NCI-H1417 (cell line): ENCODE measurements at places on chromosomes 2 and 18.

- peak; percentile 14 for DNase-seq
These were observed 487.8 kb downstream of the GALR1 start for GRCh38 chr18:77737405-77737804.

DNA sequence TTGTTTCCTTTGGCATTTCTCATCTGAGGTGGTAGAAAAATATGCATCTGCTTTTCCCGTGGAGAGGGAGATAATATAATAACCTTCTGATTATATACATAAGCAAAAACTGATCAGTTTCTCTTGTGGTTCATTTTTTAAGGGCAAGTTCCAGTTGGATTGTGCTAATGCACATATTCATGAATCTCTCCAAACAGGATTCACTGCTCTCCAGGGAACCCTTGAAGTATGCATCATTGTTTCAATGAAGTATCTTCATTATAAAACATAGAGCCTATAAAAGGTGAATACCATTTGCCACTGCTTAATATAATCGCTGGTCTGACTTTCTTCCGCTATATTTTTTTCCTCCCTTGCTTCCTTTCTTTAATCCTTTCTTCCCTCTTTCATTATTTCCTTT lies 384.7 kb downstream of the FIGN start:
- DNase-seq: peak; percentile 65

DNA sequence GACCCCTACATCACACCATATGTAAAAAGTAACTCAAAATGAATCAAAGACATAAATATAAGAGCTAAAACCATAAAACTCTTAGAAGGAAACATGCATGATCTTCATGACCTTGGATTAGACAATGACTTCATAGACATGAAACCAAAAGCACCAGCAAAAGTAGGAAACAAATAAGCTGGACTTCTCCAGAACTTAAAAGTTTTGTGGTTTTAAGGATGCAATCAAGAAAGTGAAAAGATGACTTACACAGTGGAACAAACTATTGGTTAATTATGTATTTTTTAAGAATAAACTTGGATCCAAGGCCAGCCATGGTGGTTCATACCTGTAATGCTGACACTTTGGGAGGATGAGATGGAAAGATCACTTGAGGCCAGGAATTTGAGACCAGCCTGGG lies 150.2 kb downstream of the GALNT1 start:
- DNase-seq: no peak

- DNase-seq: no peak
These were observed 2.2 kb upstream of the MTCL1 start for GRCh38 chr18:8703092-8703709.

DNA sequence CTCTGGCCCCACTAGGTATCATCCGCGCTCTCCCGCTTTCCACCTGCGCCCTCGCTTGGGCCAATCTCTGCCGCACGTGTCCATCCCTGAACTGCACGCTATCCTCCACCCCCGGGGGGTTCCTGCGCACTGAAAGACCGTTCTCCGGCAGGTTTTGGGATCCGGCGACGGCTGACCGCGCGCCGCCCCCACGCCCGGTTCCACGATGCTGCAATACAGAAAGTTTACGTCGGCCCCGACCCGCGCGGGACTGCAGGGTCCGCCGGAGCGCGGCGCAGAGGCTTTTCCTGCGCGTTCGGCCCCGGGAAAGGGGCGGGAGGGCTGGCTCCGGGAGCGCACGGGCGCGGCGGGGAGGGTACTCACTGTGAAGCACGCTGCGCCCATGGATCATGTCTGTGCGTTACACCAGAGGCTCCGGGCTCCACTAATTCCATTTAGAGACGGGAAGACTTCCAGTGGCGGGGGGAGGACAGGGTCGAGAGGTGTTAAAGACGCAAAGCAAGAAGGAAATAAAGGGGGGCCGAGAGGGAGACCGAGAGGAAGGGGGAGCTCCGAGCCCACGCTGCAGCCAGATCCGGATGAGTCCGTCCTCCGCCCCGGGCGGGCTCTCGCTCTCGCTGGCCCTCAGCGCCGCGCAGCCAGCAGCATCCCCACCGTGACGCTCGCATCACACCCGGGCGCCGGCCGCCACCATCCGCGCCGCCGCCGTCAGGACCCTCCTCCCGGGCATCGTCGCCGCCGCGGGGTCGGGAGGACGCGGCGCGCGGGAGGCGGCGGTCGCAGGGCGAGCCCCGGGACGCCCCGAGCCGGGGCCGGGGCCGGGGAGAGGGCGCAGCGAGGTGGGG lies 664 bp downstream of the NETO1 start:
- peak; percentile 88 for DNase-seq

GRCh38 chr18:29171892-29172755 lies 995.2 kb upstream of the CDH2 start:
- no peak for DNase-seq

DNA sequence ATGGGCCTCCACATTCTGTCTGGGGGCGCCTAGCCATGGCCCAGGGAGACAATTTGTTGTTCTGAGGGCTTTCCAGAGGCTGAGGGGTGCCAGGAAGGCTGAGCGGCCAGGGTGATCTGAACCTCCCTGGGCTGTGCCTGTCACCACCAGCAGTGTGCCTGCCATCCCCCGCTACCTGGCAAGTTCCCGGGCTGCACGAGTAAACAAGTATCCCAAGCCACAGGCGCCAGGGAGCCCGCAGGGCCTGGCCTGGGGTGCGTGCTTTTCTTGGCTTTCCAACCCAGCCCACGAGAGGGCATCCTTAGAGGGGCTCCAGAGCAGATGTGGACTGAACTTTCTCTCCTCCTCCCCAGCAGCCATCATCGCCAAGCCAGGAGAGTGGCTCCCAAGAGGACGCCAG lies 35.1 kb upstream of the B3GNT7 start:
- no peak for DNase-seq

DNA sequence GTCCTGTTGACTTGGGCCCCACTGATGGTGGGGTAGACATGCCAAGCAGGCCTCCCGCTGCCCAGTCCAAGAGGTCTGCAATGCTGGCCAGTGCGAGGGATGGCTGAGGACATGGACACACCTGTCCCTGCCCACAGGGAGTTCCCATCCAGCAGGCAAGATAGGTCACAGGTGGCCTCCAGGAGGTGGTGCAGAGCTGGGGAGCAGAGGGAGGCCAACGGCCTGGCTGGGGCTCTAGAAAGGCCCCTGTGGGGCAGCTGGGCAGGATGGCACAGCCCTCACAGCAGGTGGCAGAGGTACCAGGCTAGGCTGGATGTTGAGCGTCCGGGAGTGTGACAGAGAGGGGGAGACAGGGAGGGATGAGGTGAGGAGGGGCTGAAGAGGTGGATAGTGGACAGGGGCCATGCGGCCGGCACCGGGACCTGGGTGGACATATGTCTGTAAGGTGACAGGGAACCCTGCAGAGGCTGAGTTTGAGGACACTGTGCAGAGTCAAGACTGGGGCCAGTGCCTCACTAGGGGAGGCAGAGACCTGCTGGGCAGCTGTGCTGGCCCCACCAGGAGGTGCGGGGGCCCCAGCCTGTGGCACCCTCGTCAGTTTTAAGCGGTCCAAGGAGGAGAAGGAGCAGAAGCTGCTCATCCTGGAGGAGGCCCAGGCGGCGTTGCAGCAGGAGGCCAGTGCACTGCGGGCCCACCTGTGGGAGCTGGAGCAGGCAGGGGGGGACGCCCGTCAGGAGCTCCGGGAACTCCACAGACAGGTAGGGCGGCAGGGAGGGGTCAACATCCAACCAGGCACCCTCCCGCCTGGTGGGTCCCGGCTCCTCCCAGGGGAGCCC lies 34.3 kb upstream of the SNED1 start:
- no peak for DNase-seq

DNA sequence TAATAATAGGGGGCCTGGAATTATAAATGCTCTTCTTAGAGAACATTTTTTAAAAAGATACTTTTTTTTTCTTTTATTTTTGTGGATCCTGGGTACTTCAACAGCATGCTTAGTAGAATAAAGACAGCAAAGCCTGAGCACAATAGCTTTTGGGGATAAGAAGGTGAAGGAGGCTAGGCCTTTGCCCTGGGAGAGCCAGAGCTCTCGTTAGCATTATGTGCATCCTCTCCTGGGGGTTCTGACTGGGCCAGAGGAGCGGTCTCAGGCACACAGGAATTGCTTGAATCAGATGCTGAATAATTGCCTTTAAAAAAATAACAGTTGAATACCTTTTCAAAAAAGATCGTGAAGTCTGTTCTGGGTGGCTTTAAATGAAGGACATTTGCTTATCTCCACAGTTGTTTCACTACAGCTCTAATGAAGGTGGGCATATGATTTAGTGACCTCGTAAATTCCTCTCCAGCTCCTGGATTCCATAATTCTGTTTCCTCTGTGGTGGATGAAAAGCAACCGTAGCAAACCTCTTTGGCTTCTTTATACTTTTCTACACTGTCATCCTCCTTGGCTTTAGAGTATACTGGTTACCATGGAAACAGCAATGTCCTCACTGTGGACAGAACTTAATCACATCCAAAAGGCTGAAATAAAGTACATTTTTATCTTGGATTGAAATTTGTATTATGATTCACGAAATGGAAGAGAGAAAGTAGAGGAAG lies 133.8 kb downstream of the MAIP1 start:
- DNase-seq: no peak

- no peak for DNase-seq
These were observed 28.8 kb downstream of the SNORC start for GRCh38 chr2:232898592-232899543.

GRCh38 chr2:182826064-182826463 lies 40.4 kb downstream of the FRZB start:
- peak; percentile 33 for DNase-seq
